ENCODE measurements at places on chromosomes 6 and 20.
A peak's percentile ranks its signal among the peaks of the same experiment; 100 is the strongest.

GRCh38 chr6:15137086-15137485, 108.8 kb upstream of the JARID2 start:
- no peak for DNase-seq

- DNase-seq = no peak
These were observed 844.3 kb upstream of the MANEA start for GRCh38 chr6:94733066-94733465.

DNA sequence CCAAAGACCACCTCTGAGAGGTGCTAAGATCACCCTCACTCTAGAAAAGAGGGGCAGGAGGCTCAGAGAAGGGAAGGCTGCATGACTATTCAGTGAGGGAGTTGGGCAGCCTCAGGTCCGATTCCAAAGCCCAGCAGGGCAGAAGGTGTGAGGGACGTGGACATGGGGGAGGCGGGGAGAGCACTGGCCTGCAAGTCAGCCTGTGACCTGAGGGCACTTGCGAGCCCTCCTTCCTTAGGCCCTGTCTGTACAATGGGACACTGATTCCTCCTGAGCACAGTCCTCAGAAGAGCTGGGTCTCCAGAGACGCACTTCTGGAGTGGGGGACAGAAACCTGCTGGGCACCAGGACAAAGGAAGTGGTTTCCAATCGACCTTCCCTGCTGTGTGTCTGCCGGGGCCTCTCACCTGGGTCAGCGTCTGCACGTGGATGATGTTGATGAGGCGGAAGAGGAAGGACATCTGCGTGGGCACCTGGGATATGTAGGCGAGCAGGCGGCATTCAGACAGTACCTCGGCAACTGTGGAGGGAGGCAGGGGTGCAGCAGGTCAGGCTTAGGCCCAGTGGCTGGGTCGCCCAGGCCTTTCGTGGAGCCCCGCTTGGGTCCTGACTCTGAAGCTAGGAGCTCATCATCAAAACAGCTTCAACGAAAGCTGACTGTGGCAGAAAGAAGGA, 48.5 kb downstream of the MYH7B start:
- no peak for DNase-seq

DNA sequence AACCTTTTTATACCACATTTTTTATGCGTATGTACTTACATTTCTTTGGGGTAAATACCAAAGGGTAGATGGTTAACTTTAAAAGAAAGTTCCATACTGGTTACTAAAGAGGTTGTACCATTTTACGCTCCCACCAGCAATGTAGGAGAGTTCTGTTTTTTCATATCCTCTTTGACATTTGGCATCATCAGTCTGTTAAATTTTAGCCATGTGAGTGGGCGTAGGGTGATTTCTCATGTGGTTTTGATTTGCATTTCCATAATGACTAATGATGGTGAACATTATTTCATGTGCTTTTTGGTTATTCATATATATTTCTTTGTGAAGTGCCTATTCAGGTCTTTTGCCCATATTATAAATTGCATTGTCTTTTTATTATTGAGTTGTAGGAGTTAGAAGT, 194.2 kb downstream of the PRL start:
- DNase-seq = no peak

GRCh38 chr6:148288541-148288940, 54.1 kb upstream of the SASH1 start:
- DNase-seq = no peak

- DNase-seq = no peak
These were observed 227.1 kb downstream of the NFATC2 start for GRCh38 chr20:51315390-51315789.

- no peak for DNase-seq
These were observed 75.2 kb downstream of the YTHDF1 start for GRCh38 chr20:63140514-63141433.

GRCh38 chr6:81820980-81821379, 68.5 kb upstream of the TENT5A start:
- DNase-seq = no peak

GRCh38 chr6:161066511-161066910, 74.9 kb downstream of the MAP3K4 start:
- DNase-seq = peak; percentile 22

GRCh38 chr6:25706314-25707014, 48.1 kb upstream of the SLC17A4 start:
- DNase-seq = no peak

DNA sequence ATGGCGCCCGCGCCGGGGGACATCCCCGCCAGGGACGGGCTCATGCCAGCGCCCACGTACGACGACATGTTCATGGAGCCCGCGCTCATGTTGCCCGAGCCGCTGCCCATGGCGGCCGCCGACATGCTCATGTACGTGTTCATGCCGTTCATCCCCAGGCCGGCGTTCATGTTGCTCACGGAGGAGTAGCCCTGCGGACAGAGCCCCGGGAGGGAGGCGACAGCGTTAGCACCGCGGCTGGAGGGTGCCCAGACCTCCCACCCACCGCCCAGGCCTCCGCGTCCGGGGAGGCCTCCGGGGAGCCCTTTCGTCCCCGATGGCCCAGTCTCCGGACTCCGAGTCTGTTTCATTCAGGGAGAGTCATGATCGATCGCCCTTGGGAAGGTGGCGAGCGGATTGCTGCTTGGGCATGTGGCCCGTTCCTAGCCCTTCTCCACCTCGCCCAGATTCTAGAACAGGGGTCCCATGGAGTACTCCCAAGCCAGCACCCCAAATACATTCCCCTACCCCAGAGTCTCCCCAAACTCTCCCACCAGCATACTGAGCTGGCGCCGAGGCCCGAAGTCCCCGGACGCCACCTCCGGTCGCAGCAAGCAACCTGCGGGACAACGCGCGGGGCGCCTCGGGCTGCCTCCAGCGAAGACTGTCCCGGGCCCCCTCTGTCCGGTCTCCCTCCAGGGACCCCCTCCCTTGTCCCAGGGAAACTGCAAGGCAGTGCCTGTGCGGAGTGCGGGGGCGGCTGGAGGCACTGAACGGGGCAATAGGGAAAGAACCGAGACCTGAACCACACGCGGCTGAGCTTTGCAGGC, 1.2 kb downstream of the FOXA2 start:
- no peak for DNase-seq

GRCh38 chr6:148235446-148235845, 107.2 kb upstream of the SASH1 start:
- DNase-seq = no peak

Data from WERI-Rb-1 (cell line).